ENCODE measurements at places on chromosomes 5 and 9.
A peak's percentile ranks its signal among the peaks of the same experiment; 100 is the strongest.

DNA sequence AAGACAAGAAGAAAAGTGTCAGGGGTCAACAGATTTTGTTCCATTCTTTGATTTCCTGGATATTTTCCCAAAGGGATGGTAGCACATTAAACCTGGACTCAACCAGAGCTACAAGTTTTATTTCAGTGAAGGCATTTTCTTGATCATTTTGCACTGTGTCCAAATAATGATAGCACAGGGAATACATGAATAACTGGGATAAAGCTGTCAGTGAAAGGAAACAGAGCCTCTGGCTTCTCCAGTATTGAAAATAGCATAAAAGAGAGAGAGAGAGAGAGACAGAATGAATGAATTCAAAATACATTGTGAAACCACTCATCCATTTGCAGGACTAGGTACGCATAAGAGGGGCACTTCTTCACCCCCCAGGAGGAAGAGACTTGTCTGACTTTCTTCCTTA, 43.0 kb downstream of the SEMA5A start:
- DNase-seq = no peak

DNA sequence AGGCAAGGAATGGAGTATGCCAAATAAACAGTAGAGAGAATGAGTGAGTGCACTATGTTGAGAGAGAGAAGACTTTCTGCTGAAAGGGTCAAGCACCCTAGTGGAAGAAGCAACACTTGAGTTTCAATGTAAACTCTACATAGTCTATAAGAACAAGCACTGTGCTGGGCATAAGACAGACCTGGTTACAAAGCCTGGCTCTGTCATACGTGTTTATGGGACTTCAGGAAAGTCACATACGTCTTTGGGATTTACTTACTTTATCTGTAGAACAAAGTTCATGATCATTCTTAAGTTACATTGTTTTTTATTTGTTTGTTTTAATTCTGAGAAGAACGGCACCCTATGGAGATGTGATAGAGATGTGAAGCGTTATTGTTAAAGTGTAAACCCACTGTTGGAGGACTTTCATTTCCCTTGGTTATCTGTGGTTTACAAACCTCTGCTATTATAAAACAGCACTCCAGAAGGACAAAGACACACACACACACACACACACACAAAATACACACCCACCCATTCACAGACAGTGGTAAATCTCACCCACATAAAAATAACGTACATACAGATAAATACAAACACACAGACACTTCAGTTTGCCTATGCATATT, 70.7 kb upstream of the TRIM32 start:
- DNase-seq = no peak

GRCh38 chr9:78213712-78214111, 22.2 kb upstream of the CEP78 start:
- no peak for DNase-seq

- no peak for DNase-seq
Observed at GRCh38 chr5:173290477-173291131, 37.6 kb downstream of the STC2 start.

DNA sequence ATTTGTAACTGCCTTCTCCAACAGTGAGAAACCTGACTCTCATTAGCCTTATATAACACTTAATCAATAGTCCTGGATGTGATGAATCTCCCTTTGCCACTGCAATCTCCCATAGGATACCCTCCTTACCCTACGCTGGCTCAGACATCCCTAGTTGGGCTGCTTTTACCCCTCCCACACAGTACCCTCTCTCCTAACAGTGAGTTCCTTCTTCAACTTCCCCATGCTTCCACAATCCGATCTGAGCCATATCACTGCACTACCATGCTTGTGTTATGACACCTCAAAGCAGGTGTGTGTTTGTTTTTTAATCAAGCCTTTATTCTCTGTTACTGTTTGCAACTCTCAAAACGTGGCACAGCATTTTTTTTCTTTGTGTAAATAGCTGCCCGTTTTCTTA, 60.5 kb upstream of the C9orf72 start:
- no peak for DNase-seq

GRCh38 chr5:60649288-60649917, 50.6 kb downstream of the DEPDC1B start:
- no peak for DNase-seq

- no peak for DNase-seq
Observed at GRCh38 chr5:107631805-107632362, 38.9 kb downstream of the EFNA5 start.

DNA sequence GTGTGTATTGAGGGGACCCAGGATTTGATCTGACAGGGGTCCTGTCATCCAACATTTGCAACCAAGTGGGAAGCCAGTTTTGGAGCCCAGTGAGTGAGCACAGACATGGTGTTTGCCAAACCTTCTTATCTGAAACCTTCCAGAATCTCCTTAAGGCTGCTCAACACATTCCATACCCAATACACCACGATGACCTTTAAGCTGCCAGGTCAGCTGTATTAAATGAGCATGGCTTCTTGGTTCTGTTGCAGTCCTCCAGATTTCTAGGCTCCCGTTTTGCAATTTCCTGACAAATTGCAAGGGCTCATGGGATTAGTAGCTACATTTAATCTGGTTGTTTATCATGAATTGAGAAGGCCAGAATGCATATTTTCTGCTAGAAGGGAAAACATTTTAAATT, 124.2 kb upstream of the ATP10B start:
- DNase-seq = no peak

GRCh38 chr9:79572032-79572607, 355 bp downstream of the TLE4 start:
- DNase-seq = peak; percentile 68

DNA sequence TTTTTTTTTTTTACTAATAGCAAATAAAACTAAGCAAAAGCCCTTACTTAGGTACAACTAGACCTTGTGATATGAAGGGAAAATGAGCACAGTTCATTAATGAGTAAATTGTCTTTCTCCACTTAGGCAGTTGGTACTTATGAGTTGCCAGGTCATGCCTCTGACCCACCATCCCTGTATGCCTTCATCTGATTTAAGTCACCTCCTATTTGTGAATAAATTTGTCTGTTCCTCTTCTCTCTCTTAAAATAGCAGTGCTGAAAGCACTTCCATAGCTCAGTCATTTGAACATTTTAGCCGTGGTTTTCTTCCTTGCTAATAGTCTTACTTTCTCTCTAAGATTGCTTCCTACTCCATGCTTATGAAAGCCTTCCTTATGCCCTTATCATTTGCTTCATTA, 61.4 kb downstream of the SLC44A1 start:
- DNase-seq = no peak

- DNase-seq = no peak
Observed at GRCh38 chr9:120883608-120883996, 6.6 kb upstream of the PHF19 start.

- DNase-seq = no peak
Observed at GRCh38 chr9:117887941-117888340, 183.7 kb downstream of the TLR4 start.

GRCh38 chr5:52758014-52758413, 29.7 kb upstream of the ITGA1 start:
- no peak for DNase-seq

DNA sequence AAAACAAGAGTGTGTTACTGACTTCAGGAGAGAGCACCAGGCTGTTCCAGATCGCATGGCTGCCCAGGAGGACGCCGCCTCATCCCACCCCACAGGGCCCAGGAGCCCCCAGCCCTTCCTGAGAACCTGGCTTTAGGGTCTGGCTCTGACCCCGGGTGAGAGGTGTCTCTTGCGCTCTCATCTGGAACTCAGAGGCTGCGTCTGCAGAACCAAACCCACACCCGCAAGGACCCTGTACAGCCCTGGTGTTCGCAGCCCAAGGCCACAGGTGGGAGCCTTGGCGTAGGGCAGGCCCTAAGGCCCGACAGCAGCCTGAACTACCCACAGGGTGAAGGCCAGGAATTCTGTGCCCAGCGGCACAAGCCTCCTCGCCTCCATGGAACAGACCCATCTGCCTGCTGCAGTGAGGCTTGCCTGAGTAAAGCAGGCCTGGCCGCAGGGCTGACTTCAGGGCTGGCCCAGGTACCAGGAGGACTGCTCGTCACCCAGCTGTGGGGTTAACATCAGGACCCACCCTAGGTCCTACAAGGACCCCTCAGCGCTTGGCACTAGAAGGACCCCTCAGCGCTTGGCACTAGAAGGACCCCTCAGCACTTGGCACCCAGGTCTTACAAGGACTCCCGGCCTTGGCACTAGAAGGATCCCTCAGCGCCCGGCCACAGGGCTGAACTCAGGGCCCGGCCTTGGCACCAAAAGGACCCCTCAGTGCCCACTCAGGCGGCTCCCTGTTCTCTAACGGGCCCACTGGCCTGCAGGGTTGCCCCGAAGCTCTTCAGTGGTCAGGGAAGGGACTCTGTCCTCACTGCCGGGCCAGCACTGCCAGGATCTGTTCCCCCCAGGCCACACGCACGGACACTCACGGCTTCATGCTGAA, 48.2 kb downstream of the NKD2 start:
- no peak for DNase-seq

GRCh38 chr5:9421884-9422283, 124.0 kb downstream of the SEMA5A start:
- no peak for DNase-seq

GRCh38 chr5:180592176-180592575, 877 bp upstream of the SCGB3A1 start:
- DNase-seq = no peak

- DNase-seq = no peak
Observed at GRCh38 chr9:91712811-91713210, 237.2 kb downstream of the ROR2 start.

DNA sequence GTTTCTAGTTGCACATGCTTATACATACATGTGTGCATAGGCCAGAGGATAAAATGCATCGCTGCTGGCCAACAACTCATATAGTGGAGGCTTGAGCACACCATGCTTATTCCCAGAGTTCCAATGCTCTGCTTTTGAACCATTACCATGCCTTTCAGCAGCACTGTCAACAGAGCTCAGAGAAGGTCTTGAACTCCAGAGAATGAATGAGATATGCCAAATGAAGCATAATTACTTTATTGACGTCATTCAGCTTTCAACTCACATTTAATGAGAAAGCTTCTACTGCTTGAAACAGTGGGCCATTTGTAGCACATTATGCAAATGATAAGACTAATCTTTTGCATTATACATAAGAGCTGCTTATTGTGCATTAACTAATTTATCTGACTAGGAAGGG, 765.3 kb upstream of the GRAMD2B start:
- no peak for DNase-seq

DNA sequence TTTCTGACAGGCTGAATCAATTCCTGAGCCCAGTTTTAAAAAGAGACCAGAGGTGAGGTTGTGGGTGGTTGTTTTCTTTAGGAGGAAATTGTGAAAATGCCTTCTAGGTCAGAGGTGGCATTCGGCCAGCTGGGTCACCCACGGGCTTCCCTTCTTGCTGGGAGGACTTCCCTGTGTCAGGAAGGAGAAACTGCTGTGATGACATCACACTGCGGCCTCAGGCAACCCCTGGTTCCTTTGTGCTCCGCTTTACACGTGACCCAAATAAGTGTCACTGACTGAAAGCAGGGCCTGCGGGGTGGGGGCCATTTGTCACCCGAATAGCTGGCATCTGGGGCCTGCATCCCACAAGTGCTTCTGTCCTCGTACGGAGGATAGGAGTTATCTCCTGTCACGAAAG, 39.7 kb downstream of the FABP6 start:
- no peak for DNase-seq

GRCh38 chr5:75524071-75524470, 12.4 kb downstream of the POLK start:
- DNase-seq = no peak

DNA sequence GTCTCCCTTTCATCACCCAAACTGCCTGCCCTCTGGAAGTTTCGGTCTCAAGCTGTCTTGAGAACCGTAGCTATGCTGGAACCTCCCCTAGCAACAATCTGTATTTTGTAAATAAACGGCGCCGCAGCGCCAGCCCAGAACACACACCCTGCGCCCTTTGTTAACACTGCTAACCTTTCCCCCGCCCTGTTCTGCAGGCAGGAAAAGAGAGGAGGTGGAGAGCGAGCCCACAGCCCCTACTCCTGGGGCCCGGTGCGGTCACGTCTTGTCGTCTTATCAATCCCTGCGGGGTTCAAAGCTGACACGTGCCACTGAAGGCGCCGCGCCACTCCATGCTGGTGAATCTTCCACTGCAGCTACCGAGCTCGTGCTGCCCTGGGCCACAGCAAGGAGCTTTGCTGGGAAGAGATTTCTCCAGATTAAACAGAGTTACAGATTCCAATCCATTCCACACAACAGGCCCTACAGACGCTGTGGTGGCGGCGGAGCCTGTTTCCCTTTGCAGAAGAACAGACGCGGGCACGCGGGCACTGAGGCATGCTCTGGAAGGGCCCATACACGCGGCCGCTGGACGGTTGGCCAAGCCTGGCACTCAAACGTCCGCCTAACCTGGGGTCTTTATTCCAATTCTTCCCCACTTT, 25.3 kb downstream of the ZDHHC11B start:
- peak; percentile 41 for DNase-seq

DNA sequence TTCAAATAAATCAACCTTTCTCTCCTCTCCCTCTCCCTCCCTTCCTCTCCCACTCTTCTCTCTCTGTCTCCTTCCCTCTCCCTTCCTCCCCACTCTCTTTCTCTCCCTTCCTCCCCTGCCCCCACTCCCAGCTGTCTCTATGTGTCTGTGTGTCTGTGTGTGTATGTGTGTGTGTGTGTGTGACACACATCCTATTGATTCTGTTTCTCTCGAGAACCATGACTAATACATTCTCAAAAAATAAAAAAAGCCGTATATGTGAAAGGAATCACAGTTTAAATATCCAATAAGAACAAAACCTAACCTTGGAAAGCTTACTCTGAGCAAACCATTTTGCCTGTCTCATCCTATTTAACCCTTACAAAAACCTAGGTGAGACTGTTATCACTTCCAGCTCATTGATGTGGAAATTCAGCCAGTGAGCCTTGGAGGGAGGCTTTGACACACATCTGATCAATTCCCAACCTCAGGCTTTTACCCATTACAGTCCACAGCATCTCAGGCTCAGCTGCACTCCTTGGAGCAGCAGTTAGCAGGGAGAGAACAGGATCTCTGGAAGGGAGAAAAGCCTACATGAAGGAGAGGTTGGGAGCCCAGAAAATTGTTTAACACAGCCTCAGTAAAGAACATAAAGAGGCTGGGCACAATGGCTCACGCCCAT, 8.3 kb downstream of the HSD17B3 start:
- DNase-seq = no peak

DNA sequence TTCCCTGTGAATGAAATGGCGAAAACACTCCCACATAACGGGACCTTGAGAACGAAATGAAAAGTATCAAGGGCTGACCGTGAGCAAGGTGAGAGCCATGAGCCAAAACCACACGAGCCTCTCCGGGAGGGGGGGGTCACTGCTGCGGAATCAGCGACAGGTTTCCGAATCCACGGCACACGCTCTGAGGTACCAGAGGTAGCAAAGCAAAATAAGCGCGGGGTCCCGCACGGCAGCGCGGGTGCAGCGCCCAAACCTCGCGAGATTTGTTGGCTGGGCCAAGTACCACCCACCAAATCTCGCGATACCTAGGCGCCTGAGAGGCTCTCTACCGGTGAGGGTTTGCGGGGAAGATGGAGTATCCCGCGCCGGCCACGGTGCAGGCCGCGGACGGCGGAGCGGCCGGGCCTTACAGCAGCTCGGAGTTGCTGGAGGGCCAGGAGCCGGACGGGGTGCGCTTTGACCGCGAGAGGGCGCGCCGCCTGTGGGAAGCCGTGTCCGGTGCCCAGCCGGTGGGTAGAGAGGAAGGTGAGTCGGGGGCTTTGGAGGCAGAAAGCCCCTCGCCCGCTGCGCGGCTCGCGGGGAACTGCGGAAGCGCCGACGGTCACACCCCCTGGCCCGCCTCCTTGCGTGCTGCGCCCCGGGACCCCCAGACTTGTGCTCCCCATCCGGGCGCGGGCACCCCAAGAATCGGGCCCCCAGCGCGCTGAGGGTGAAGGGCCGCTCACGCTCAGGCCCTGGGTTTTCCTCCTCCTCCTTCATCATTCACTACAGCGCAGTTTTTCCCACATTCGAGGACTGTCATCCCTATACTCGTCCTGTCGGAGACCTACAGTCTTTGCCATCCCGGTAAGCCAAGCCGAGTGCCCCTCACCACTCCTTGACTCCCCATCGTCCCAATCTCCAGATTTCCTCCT, at the start of gene ZNF346:
ZNF346 (plus strand) TSS at position 311 of the 917 bp plus-strand sequence; CDS start at position 354, 43 bp downstream.
- peak; percentile 95 for DNase-seq

Data from CD8-positive, alpha-beta T cell (primary cell).